ENCODE measurements at places on chromosomes 13 and 19.

- no peak for DNase-seq
These were observed 615 bp upstream of the PSMC4 start for GRCh38 chr19:39970425-39970674.

DNA sequence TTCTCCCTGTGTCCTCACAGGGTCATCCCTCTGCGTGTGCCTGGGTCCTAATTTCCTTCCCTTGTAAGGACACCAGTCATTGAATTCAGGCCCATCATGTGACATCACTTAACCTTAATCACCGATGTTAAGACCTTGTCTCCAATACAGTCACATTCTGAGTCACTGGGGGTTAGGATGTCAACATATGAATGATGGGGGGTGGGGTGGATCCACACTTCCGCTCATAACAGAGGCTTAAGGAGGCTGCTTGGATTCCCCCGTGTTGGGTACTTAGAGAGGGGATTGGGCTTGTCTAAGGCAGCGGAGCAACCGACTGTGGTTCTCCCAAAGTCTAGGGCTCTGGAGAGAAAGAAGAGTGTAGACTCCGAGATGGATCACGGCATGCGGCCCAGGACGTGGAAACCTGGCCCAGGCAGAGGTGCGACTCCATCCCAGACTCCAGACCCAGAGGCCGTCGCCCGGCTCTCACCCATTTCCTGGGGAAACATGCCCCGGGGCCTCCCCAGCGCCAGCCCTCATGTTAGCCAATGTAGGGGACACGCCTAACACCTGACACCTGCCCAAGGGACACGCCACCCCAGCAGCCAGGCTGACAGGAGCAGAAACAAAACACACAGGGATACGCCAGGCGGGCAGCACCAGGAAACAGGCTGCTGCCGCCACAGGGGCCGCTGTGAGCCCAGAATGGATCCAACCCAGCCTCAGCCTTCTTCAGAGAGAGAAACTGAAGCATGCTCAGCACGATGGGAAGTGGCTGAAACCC lies 17.1 kb upstream of the IGLON5 start:
- no peak for DNase-seq

DNA sequence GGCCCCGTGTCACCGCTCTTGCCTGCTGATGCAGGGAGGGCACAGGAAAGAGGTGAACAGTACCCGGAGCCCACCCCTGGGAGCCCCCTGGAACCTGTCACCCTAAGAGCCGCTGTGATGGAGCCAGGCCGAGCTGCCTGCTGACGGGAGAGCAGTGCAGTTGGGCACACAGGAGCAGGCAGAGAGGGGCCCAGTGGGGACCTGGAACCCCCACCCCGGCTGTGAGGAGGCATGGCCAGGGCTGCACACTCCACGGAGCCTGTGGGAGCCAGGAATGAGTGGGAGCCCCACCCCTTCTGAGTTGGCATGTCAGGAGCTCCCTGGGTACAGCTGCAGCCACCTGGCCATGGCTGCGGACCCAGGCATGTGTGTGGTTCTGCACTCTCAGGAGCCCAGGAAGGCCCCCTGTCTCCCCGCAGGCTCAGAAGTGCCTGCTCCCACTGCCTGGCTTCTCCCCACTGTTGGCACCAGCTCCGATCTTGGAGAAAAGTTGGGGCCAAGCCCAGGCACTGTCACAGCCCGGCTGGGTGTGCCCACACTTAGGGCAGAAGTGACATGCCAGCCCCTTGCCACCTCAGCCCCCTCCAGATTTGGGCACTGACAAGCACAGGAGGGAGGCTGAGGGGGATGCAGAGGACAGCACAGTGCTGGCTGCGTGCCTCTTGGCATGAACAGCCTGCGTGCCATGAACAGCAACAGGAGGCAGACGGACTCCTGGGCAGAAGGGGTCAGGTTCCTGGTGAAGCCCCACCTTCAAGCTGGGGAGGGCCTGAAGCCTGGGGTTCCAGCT lies 6.3 kb downstream of the CFAP97D2 start:
- DNase-seq, result peak; percentile 24

DNA sequence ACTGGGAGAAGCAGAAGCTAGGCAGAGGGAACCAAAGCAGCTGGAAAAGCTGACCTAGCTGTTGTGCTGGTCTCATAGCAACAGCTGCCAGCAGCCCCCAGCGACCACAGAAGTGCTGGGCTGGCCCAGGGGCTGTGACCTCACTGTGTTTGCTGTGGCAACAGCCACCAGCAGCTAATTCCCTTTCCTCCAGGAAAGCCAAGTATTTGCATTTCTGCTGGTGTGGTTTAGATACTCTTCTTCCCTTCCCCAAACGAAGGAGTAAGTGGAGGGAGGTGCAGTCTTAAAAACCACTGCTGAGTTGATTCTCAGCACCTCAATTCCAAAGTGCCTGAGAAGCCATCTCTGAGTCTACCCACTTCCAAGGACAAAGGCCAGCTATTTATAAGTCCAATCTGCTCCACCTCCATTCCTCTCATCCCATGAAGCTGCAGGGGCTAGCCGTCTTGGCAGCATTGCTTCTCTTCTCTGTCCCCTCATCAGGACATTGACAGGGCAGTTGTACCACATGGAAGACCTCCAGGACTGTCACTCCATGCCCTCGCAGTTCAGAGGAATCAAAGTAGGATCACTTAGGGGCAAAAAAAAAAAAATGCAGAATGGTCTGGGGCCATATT lies 11.5 kb upstream of the CCDC97 start:
- DNase-seq, result peak; percentile 81

GRCh38 chr13:83691966-83692365 lies 190.3 kb downstream of the SLITRK1 start:
- no peak for DNase-seq

GRCh38 chr19:18438331-18439024 lies 545 bp upstream of the ISYNA1 start:
- DNase-seq, result peak; percentile 77

- DNase-seq, result no peak
These were observed 61.1 kb downstream of the SACS start for GRCh38 chr13:23372264-23372906.

GRCh38 chr19:14363183-14364097 lies 17.8 kb upstream of the ADGRE5 start:
- peak; percentile 87 for DNase-seq

- no peak for DNase-seq
These were observed 15.2 kb downstream of the FAM124A start for GRCh38 chr13:51237386-51237785.

- DNase-seq, result no peak
These were observed 13.7 kb downstream of the SYT3 start for GRCh38 chr19:50626011-50626410.
